ENCODE measurements at places on chromosomes 16 and 17.
A peak's percentile ranks its signal among the peaks of the same experiment; 100 is the strongest.

GRCh38 chr17:48047113-48047740 is 932 bp upstream of the NFE2L1 start:
- no peak for DNase-seq

DNA sequence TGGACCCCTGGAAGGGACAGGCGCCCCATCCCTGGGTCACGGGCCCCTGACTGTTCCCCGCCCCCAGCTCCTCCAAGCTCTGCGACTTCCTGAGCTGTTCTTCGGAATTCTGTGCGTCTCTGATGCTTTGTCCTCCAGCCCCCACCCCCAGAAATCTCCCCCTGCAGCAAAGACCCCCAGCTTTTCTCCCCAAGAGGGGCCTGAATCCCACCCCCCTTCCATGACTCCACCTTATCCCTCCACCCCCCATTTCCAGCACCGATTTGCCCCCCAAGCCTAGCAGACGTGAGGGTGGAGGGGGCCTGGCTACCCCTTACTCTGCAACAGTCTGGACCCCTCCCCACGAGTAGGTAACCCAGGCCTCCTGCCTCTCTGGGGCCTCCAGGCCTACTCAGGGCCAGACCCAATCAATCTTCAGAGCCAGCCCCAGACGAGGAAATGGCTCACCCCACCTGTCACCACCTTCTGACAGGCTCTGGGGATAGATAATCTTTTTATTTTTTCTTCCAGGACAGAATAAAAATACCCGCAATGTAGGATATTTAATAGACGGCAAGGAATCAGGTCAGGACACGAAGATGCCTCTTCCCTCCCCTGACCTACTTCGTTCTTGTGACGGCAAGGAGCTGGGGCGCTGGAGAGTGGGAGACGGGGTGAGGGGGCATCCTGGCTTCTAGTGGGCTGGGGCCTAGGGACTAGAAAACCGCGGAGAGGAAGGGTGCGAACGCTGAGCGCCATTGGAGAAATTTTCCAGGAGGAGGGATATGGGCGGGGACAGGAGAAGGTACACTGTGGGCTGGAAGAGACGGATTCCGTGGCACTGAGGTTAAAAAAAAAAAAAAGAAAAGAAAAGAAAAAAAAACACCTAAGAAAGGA is 744 bp upstream of the PLXDC1 start:
- peak; percentile 95 for DNase-seq

GRCh38 chr17:58020401-58020800 is 13.4 kb upstream of the SRSF1 start:
- DNase-seq = no peak

GRCh38 chr16:27677263-27677662 is 127.3 kb downstream of the KATNIP start:
- DNase-seq = peak; percentile 79

DNA sequence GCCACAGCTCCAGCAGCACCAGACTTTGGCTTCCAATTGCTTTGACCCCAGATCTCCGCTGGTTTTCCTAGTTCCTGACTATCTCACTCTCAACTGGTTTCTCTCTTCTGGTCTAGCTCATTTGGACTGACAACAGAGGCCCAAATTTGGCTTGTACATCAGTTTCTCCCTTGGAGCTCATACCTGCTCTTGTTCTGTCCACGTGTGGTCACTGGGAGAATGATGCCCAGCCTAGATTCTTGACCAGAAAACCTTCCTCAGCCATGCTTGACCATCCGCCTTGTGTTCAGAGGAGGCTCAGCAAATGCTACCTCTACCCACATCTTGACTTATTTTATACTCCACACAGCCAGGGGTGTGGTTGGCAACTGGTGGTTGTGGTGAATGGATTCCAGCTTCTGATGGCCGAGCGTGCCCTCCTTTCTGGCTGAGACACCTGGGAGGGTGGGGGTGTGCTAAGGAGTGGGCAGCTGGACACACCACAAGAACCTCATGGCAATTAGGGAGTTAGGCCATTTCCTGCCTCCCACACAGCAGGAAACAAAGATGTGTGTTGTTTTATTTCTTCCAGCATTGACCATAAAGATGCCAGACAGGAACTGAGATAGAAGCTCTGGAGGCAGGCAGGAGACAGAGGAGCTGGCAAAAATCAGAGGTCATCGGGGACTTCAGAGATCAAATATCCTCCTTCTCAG is 93.8 kb upstream of the FAM20A start:
- no peak for DNase-seq

- DNase-seq = no peak
Observed at GRCh38 chr16:9279291-9280068, 188.0 kb downstream of the HAPSTR1 start.

GRCh38 chr17:40024901-40025300 is 9.7 kb downstream of the CSF3 start:
- DNase-seq = no peak

DNA sequence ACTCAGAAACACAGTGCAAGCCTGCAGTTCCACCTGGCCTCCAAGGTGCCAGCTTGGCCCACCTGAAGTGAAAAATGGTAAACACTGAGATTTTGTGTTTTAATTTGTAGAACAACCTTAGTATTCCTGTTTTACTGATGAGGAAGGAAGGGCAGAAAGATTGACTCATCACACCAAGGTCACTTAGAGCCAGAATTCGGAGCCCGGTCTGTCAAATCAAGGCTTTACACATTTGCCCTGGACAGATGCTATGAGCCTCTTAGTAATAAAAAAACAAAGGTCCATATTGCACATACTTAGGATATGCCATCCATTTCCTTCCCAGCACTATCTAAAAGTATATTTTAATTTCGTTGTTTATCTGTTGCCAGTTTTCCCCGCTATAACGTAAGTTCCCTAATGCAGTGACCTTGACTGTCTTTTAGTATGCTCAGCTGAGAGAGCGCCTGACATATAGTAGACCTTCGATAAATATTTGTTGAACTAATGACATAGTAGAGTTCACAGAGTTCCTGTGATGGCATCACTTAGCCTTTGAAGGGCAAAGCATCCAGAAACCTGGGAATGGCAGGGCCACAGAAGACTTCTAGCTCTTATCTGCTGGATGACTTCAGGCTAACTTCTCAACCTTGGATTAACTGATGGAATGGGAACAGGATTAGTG is 7.2 kb upstream of the TBKBP1 start:
- DNase-seq = no peak

- peak; percentile 40 for DNase-seq
Observed at GRCh38 chr17:62807812-62808575, at the start of gene MARCHF10. MARCHF10 (minus strand) TSS chr17:62808314; CDS start chr17:62801735, 6,579 bp downstream.

DNA sequence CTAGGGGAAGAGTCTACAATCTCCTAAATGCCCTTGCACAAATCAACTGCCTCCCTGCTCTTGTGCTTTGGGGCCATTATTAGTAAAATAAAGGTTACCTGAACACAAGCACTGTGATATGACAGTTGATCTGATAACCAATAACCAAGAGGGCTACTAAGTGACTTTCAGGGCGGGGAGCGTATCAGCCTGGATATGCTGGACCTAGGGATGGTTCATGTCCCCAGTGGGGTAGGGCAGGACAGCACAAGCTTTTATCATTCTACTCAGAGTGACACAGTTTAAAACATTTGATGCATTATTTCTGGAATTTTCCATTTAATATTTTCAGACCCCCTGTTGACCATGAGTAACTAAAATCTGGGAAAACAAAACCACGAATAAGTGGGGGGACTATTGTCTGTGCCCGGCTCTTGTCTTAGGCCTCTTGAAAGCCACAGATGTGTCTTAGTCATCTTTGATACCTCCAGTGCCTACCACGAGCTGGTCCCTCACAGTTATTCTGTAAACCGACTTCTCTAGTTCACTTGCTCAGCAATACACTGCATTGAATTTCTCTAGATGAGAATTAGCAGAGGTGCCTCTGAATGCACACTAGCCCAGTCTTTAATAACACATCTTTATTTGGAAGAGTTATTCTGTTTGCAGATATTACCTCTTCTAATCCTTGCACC is 94.6 kb upstream of the DHX40 start:
- DNase-seq = no peak

- no peak for DNase-seq
Observed at GRCh38 chr16:46427340-46428107, 193.7 kb downstream of the SHCBP1 start.

DNA sequence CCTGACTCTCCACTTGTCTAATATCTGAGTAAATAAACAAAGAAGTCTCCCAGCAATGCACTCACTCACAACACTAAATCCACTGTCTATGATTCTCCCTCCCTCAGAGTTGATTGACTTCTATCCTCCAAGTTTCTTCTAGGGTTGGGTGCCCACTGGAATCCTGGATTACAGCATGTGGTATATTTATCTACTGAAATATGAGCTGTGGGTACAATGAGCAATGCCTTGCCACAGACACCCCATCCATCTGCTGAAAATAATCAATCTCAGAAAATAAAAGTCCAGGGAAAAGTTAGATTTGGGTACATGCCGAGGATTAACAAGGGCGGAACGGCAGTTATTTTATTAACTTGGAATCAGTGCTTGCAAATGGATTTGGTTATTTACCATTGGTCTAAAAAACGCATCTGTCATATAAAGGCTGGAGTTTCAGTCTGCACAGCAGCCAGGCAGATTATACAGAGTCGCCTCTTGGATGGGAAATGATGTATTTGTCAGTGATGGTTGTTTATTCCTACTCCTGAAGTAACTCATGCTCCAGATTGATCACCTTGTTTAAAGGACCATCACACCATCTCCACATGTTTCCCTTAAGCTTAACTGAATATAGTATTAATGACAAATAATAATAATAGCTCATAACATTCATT is 193.9 kb upstream of the SOX9 start:
- peak; percentile 43 for DNase-seq

DNA sequence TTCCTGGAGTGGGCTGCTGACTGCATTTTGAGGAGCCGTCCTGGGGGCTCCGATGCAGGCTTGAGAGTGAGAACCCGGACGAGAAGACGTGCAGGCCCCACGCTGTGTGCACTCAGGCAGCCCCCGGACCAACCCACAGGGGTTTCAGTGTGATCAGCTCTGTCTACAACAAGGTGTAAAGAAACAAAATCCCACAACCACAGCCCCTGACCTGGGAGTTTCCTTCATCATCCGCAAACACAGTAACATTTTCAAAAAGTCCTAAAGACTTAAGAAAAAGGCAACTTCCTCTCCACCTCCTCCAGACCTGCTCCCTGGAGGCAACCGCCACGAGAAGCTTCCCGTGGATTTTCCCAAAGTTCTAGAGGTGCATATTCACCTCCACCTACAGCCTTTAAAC is 15.4 kb upstream of the MEAK7 start:
- no peak for DNase-seq

- DNase-seq = no peak
Observed at GRCh38 chr16:88701581-88702370, 4.4 kb downstream of the RNF166 start.

DNA sequence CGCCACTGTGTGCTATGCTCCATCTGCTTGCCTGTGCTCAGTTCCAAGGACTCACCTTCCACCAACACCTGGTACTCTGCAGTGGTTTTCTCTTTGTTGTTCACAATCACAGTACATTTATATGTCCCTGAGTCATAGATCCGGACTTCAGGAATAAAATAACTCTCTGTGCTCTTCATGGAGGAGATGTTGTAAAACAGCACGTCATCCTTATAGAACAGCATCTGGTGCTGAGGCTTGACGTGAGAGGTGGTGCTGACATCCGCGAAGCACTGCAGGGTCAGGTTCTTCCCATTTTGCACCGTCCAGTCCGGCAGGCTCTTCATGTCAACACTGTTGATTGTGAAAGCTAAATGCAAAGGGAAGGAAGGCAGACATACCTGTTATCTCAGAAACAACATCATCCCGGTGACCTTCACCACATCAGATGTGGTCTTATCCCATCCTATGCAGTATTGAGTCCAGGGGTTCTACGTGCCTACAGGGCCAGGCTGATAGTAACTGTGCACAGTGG is 12.8 kb downstream of the PECAM1 start:
- peak; percentile 84 for DNase-seq

GRCh38 chr17:72176951-72177660 is 56.3 kb downstream of the SOX9 start:
- DNase-seq = no peak

- DNase-seq = no peak
Observed at GRCh38 chr17:6583411-6583810, 27.1 kb upstream of the PITPNM3 start.

GRCh38 chr17:55931446-55931845 is 180.6 kb downstream of the PCTP start:
- no peak for DNase-seq

- DNase-seq = no peak
Observed at GRCh38 chr16:55500530-55501011, 8.3 kb upstream of the LPCAT2 start.

DNA sequence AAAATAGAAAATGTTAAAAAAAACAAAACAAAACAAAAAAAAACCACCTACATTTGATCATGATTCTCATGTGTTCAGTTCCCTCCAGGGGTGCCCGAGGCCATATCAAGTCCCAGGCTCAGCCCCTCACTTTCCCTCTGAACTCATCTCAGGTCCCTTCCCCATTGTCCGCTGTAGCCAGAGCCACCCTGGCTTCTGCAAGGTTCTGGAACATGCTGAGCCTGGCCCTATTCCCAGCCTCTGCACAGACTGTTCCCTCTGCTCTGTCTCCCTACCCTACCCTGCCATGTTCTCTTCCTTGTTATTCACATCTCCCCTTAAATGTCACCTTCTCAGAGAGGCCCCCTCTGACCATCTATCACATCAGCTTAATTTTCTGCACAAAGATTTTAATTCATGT is 46.9 kb downstream of the TK2 start:
- no peak for DNase-seq

- DNase-seq = no peak
Observed at GRCh38 chr16:89335803-89336485, 118.4 kb downstream of the ZNF778 start.

DNA sequence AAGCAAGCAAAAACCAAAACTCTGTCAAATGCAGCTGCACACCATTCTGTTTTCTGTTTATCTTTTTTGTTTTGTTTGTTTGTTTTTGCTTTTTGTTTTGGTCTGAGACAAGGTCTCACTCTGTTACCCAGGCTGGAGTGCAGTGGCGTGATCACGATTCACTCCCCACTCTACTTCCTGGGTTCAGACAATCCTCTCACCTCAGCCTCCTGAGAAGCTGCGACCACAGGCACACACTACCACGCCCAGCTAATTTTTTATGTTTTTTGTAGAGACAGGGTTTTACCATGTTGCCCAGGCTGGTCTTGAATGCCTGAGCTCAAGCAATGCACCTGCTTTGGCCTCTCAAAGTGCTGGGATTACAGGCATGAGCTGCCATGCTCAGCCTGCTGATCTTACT is 19.3 kb upstream of the SLFN13 start:
- no peak for DNase-seq

Measured in NCI-H2171 treated with DMSO at 0.1 percent for 48 hours (cell line).